Hindlimb muscle (tissue), 1 donor: ENCODE measurements at places on chromosomes 3 and 15.

DNA sequence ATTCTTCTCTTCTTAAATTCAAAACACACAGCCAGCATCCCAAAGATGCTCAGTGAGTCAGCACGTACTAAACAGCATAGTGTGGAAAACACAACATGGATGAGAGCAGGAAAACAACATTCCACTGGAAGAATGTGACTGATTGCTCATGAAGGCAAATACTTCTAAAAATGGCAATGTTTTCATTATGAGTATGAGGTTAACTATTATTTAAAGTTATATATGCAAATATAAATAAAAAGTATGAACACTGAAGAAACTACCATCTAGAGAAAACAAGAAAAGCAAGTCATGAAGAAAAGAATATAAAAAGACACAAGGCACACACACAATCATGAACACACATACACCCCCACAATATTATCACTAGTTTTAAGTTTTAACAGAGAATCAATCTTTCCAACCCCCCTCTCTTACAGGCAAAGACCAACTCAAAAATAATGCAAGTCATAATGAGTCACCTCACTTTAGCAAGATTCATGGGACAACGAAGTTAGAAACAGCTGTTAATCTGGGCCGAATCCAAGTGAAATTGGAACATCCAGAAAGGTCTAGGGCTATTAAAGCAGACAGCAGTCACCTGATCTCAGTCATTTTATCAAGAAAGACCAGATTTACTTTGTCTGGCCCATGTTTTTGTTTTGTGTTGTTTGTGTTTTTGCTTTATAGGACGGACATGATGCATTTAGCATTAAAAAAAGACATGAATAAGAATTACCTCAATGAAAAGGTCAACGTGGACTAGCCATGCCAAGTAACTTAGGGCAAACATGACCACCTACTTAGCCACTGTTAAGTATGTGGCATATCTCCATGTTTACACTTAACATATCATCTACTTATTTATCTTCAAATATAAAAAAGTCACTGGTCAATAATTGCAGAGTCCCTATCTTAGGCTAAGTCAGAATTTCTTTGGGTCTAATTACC, 18.1 kb downstream of the GBE1 start:
- no peak for DNase-seq

DNA sequence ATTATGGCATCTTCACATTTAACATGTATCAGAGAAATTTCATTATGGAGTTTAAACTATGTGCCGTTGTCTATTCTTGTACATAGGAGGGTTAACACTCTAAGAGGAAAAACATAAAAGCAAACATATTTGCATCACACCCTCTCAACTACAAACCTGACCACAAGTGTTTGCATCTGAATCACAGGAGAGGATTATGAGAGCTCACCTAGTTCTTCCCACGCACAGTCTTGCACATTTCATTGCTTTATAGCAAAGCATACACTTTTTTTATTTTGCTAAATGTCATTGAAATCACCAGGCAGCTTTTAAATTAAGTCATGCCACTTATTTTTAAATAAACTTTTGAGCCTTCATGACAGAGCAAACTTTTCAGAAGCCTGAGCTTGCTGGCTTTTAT, 12.5 kb downstream of the TRAT1 start:
- DNase-seq: no peak

GRCh38 chr3:59401924-59402323, 352.1 kb upstream of the CFAP20DC start:
- no peak for DNase-seq

DNA sequence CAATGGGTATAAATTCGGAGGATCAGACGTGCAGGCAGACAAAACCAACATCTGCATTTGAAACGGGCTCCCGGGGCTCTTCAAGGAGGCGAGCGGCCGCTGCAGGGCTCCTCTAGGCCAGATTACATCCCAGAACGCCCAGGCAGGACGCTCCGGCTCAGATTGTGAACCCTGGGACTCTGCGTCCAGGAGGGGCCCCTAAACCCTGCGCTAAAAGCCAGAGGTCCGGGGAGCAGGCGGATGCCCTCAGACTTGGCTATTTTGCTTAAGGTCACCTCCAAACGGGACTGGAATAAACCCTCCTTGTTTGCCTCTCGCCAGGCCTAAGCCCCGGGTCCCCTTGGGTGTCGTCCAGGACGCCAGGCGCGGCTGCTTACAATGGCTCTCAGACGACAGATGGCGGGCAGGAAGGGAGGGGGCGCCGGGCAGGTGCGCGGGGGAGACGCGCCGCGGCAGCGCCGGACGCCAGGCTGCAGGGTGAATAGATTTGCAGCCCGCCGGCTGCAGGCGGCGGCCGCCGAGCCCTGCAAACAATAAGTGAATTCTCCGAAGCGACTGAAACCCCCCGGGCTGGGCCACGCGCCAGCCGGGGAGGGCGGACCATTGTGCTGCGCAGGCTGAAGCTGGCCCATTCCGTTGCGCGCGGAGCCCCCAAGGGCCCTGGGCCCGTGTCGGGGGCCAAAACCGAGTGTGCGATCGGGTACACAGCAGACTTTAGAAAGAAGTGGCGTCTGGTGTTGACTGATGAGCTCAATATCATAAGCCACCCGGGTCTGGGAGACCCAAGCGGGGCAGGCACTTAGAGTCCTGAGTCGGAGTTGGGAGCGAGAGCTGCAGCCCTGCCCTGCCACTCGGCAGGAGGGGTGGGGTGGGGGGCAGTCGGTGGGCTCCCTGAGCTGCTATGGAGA, 32.3 kb upstream of the AMOTL2 start:
- DNase-seq: peak; percentile 74

GRCh38 chr15:96514607-96515285, 184.2 kb downstream of the NR2F2 start:
- no peak for DNase-seq

DNA sequence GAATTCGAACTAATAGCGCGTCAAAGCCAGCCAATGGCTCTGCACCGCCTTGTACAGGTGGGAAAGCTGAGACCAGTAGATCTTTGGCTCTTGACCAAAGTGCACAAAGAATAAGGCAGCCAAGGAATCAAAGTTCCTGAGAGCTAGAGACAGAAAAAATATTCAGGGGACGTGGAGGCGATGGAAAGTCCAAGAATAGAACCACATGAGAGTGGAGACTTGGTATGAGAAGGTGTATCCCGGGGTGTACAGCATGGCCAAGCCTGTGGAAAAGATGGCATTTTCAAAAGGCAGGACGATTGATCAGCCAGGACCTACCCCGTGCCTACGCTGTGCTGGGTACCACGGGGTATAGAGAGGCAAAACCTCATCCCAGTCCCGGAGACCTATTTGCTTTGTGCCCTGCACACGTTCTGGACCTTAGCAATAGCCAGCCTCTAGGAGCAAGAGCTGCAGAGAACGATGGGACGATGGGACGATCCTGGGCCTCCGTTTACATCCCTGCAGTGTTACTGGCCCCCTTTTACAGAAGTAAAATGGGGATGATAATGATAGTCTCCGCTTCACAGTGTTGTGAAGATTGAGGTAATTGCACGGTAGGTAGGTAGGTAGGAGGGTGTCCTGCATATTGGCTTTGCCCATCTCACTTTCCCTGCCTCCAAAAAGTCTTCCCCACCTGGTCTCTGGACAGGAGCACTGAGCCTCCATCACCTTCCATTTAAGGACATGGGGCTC, 583 bp upstream of the RBSN start:
- DNase-seq: no peak

GRCh38 chr3:108420926-108421325, 89.5 kb downstream of the MYH15 start:
- no peak for DNase-seq

GRCh38 chr3:141067206-141067974, 16.2 kb downstream of the SPSB4 start:
- DNase-seq: no peak
